ENCODE measurements at places on chromosomes 16 and 17.
A peak's percentile ranks its signal among the peaks of the same experiment; 100 is the strongest.

DNA sequence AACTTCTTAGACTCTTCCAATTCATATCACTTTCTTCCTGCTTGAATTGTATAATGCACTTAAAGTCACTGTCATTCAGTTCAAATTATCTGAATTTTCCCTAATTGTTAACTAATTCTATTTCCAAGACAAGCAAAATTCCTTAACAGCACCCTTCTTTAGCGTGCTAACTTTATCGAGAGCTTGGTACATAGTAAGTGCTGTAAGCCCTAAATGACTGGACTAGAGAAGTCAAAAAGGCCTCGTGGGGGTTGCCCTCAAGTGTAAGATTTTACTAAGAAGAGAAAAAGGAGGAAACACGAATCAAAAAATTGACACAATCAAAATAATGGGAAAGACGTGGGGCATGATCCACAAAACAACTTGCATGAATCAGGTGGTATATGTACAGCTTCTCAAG lies 11.3 kb downstream of the KANSL1 start:
- no peak for DNase-seq

DNA sequence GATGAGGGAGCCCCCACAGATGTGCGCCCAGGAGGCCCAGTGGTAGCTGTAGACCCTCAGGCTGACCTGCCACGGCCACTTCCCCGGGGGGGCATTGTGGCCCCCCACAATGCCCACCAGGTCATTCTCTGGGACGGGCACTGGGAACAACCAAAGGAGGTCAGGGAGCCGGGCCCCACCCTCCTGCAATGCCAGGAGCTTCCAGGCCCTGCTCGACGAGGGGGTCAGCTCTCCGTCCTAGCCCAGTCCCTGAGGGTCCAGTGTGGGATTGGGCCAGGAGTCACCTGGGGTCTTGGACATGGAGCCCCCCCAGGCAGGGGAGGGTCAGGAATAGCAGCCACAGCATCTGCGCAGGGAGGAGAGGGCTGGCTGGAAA lies 7.0 kb downstream of the TPSD1 start:
- DNase-seq, result no peak

GRCh38 chr17:33642002-33642401 lies 348.9 kb upstream of the ASIC2 start:
- no peak for DNase-seq

GRCh38 chr17:49861150-49861884 lies 13.4 kb upstream of the TAC4 start:
- peak; percentile 70 for DNase-seq

DNA sequence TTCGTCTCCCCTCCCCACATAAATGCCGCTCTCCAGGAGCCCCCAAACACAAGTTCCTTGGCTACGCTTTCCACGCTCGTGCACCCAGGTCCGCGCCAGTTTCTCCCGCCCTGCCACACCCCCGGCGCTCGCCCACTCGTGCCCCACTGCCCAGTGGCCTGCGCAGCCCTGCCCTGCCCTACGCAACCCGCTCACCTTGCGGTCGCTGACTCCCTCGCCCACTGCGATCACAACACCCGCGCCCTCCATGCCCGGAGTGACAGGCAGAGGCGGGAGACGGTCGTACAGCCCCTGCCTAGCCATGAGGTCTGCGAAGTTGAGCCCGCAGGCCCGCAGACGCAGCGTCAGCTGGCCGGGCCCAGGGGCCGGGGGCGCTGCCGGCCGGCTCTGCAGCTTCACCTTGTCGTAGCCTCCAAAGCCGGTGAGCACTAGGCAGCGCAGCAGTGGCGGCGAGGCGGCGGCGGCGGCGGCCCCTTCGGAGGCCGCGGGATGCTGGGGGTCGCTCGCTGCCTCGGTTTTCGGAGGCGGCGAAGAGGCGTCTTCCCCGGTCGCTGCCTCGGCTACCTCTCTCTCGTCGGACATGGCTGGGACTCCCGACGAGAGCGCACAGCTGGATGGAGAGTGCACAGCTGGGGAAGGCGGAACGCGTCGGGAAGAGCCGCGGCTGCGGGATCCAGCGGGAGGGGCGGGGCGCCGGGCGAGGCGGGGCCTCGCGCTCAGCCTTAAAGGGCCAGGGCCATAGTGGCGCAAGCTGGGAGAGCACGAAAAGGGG lies at the start of gene VAT1:
VAT1 (minus strand) TSS at position 645 of the 772 bp plus-strand sequence; CDS start at position 582, 63 bp downstream.
- DNase-seq, result peak; percentile 80

DNA sequence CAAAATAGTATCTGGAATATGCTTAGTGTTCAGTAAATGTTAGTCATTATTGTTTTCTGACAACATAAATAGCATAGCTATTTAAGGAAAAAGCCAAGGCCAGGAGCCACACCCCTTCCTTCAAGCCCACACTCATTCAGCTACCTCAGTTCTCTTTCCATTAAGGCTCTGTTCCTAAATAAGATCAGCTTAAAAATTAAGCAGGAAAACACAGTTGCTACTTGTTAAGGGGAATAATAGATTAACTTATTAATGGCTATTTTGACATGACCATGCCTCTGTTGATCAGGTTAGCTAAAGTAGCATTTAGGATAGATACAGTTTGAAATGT lies 158.1 kb downstream of the CHD9 start:
- DNase-seq, result no peak

DNA sequence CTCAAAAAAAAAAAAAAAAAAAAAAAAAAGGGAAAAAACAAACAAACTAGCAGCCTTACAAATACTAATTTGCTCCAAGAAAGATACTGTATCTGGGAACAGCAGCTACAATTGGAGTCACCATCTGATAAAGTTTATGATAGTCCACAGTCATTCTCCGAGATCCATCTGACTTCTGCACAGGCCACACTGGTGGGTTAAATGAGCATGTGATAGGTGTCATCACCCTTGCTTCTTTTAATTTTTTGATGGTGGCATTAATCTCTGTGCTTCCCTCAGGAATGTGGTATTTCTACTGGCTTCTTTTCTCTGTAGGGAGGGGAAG lies 49.6 kb downstream of the BCL7C start:
- DNase-seq, result no peak

DNA sequence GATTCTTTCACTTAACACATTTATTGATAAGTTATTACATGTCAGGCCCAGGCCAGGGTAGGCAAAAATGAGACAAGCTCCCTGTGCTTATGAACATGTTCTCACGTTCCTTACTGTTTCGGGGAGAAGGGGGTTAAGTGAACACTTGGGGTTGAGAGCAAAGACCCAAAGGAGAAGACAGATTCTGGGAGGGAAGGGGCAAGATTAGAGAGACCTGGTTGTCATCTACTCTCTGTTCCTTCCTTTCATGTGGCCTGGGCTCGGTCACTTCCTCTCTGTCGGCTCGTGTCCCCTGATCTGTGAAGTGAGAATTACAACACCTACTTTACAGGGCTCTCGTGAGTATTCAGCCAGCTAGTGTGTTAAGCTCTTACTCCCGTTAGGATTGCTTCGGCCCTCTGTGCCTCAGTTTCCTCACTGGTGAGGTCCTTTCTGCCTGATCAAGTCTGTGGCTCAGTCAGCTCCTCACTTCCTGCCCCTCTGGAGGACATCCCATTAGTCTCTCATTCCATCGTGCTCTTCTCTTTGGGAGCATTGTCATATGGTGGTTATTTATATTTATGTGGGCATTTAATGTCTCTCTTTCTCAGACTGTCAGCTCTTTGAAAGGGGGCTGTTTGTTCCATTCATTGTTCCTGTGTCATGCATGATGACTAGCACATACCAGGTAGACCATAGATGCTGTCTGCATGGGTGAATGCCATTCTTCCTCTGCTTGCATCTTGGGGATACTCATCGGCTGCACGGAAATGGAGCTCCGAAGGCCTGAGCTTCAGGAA lies 38.9 kb downstream of the PLCG2 start:
- no peak for DNase-seq

DNA sequence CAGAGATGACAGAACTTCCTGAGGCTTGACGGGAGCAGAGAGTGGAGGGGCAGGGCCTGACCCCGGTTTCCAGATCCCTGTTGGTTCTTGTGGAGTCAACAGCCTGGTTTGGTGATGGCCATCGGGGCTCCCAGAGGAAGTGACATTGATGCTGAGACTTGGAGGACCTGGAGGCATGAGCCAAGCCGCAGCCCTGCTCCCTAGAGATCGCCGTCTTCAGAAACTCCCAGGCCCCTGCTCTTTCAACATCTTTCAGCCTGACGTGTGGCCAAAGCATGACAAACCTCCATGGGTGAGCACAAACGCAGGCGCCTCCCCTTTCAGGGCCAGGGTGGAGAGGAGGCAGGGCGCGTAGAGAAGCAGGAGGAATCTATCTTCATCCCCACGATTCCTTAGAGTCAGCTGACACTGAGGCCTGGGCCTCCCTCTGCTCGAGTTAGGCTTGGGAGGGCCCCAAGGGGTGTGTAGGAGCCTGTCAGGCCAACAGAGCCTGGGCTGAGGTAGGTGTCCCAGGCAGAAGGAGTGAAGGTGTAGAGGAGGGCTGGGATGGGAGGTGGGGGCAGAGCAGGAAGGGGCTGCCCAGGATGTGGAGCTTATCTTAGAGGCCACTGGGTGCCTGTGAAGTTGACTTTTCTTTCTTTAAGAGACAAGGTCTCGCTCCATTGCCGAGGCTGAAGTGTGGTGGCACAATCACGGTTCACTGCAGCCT lies 56.1 kb upstream of the MED9 start:
- no peak for DNase-seq

DNA sequence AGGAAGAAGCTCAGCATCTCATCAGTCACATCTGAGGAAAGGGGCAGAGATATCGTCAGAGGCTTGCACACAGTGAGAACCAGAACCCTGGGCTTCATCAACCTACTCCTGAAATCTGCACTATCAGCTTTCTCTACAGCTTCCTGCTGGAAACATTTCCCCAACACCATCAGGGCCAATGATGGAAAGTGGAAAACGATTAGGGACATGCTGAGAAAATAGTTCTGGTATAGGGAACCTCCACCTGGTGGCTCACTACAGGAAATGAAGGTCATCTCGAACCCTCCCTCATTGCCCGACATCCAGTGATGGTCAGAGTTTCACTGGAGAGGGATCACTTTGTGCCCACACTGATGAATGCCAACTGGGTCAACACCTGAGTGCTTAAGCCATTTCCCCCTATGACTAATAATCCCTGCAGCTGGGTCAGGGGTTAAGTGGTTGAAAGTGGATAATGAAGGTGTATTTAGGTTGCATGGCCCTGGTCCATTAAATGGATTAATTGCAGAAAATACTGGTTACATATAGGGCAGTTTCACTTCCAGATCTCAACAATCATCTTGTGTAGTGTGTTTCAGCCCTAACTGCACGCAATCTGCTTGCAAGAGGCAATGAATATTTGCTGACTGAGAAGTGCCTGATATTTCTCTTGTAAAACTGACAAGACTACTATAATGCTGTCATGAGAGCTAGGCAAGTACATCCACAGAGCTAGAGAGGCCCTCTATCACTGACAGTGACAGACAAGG lies 43.1 kb upstream of the GSG1L start:
- DNase-seq, result no peak

DNA sequence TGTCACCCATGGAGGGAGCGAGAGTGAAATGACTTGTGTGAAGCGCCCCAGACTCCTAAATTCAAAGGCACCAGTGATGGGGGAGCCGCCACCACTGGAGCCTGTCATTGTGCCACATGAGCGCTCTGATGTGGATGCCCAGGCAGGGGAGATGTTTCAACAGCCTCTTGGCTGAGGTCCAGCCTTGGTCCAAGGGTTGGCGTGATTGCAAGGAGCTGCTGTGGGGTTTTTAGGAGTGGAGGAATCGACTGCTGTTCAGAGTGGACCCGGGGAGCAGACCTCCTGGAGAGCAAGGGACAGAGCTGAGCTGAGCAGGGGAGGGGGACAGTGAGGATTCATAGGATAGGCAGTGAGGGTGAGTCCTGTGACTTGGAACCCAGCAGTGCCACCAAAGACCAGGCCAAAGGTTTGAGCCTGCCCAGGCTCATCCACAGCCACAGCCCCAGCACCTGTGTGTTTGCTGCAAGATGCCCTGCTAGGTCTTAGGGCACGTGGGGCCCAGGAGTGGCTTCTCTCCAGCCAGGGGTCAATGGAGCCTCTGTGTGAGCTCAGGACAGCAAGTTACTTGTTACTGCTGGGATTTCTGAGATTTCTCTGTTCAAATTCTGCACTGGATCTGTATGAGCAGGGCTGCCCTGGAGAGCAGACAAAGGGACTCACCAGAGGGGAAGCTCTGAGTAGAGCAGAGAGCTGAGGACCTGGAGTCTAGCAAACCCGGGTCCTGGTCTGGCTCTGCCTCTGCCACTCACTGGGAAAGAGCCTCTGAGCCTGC lies 20.3 kb downstream of the RHBDL3 start:
- DNase-seq, result no peak

DNA sequence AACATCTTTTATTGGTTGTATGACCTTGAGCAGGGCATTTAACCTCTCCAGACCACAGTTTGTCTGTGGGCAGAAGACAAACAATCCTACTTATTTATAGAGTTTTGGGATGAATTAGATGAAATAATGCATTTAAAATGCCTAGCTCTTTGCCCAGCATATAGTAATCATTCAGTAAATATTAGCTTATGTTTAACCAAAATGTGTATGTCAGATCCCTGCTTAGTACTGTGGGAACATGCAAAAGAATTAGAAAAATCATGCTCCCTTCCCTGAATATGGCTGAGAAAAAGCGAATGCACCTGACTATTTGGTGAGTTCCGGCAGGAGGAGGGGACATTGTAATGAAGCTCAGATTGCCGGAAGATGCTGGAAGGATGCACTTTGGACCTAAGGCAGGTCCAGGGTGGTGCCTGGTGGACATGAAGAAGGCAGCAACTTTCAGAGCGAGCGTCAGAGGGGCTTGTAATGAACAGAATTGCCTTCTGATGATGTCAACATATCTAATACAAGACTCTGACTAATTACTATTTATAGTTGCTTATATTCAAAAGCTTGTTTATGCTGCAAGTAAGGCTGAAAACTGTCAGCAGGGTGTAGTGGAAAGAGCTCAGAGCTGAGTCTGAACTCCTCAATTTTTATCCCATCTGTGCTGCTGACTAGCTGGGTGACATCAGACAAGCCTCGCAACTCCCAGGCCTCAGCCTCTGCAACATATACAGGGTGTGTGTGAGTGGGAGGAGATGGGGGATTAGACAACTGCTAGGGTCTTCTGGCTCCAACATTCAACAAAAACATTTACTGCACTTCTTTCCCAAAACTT lies 221.2 kb downstream of the PRKCA start:
- DNase-seq, result no peak

- no peak for DNase-seq
Measured at GRCh38 chr16:35731341-35732040, 2272.1 kb downstream of the TP53TG3F start.

- no peak for DNase-seq
Measured at GRCh38 chr17:21242780-21243515, 10.3 kb downstream of the NATD1 start.

- DNase-seq, result peak; percentile 64
Measured at GRCh38 chr17:28953444-28954118, 2.3 kb upstream of the PHF12 start.

DNA sequence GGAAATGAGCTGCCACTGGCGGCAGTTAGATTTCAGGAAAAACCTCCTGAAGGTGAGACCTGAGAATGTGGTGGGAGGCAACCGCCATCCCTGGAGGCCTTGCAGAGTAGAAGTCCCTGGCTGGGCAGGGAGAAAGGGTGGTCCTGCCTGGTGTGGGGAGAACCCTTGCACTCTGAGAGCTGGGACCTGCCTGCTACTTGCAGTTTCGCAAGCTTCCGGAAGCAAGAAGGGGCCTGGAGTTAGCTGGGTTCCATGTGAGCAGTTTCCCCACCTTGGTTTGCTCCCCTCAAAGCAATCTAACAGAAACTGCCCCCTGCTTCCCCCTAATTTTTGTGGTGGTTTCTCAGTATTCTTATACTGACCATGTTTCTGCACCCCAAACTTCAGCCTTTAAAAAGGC lies 6.5 kb downstream of the ZNF629 start:
- DNase-seq, result no peak
